ENCODE measurements at places on chromosomes 7 and 10.

- no peak for DNase-seq
These were observed 1.3 kb upstream of the COMMD3 start for GRCh38 chr10:22314852-22315251.

DNA sequence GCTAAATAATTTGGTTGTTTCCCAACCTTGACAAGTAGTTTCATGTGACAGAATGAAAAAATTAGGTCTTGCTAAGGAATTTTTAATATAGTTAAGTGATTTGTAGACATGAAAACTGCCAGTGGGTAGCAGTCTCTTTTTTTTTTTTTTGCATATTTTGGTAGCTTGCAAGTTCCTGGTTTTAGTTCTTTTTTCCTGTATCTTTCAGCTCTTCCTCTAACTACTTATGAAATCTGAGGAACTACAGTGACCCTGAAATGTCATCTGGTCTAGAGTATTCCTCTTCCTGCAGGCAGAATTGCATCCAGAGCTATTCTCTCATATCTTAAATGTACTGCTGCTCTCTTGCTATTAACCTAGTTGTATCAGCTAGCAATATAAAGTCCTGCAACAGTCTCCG, 160.4 kb downstream of the HDAC9 start:
- DNase-seq, result no peak

DNA sequence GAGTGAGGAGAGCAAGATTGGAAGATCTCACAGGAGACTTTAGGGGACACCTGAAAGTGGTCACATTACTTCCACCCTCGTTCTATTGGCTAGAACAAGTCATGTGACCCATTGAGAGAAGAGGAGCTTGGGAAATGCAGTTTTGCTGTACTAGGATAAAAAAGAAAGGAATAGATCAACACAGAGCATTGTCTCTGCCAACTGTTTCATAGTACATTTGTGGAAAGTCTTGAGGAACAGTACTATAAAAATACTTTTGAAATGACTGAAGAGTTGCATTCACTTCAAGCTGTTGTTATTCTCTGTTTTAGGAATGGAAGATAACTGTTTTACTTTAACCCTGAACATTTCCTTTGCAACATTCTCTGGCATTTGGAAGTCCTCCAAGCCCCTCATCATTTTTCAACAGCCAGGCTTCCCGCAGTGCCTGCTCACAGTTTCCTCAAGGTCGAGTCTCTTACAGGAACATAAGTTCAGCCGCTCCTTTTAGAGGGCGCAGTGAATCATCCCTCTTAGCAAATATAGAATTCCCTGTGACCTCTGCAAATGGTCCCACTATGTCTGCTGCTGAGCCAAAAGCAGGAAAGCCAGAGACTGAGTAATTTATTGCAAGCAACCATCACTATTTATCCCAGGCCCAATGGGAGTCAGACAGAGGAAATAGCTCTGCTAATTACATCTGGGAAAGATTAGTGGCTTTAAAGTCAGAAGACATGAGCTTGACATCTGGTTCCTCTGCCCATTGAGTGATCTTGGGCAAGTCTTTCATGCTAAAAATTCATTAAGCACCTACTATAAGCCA, 40.7 kb downstream of the MRPL32 start:
- DNase-seq, result peak; percentile 98

GRCh38 chr7:132161976-132162375, 414.3 kb downstream of the PLXNA4 start:
- DNase-seq, result no peak

DNA sequence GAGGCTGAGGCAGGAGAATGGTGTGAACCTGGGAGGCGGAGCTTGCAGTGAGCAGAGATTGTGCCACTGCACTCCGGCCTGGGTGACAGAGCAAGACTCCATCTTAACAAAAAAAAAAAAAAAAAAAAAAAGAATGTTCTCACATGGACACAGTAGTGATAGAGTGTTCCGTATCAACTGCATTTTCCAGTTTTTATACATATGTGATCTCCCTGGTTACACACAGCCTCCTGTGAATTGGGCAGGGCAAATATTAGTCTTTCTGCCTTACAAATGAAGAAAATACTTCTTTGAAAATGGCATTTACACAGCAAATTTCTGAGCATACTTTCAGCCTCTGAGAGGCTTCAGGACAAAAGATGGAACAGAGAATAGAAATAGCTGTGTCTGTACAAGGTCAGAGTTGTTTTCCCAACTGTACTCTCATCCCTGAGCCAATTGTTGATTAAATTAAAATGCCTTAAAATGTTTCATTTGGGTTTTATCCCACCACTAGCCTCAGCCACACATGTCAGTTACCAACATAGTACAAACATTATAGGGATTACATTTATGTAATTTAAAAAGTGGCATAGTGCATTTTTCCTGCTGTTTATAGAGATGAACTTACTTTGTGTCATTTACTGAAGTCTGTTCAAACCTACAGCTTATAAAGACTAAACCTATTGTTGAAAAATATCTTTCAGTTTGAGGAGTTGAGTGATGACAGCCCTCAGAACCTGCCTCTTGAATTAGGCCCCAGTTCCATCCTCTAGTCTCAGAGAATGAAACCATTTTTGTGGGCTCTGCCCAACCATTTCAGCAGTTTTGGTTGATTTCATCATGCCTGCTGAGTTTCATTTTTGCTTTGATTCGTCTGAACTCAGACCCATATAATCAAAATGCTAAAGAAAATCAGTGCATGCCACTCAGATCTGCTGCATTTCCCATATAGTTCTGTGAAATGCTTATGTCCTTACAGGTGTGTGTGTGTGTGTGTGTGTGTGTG, 609.4 kb upstream of the C7orf33 start:
- DNase-seq, result no peak

DNA sequence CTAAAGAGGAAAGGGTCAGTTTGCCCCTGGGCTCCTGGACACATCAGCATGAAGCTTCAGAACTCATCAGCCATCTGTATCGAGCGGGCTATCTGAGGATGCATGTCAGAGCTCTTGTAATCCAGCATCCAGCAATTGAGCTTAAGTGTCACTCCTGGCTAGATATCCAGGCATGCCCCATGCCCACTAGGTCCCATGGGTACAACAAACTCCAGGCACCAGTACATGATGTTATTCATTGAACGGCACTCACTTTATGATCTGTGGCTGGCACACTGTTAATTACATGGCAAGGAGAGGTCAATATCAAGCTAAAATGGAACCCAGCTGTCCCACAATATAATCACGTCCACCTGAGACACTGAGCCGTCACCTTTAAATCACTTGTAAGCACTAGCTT, 274.2 kb downstream of the ELMO1 start:
- DNase-seq, result no peak

- no peak for DNase-seq
These were observed 22.8 kb downstream of the PRKAG2 start for GRCh38 chr7:151853896-151854719.

DNA sequence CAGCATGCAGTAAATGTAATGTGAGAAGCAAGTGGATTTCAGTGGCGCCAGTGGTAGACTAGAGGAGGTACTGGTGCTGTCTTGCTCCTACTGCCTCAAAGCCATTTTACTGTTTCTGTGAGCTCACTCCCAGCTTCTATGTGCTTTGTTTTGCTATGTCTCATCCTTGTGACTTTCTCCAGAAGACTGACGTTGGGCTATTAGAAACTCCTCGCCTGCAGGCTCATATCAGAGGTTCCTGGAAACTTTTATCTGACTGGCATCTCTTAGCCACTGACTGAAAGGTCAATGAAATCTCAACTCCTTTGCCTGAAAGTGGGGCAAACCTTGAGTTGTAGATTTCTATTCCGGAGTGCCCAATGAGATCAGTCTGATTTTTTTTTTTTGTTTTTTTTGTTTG, 66.4 kb upstream of the SORCS1 start:
- no peak for DNase-seq

DNA sequence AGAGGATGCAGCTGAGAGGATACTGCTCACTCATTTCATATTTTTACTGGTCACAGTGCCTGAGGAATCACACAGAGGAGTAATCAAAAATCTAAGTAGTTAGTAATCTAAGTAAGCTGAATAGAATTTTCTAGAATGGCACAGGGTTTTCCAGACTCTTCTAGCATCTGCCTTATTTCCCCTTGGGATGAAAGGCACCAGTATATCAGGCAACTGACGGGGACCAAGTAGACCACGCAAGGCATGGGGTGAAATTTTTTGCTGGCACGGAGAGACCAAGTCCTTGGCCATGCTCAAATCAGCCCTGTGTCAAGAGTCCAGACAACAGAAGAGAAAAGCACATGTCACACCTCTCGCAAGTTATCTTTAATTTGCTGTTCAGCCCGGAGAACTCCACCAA, 14.2 kb downstream of the NCOA4 start:
- DNase-seq, result no peak

- DNase-seq, result no peak
These were observed 572 bp downstream of the ATP5MF start for GRCh38 chr7:99465421-99465768.
